Upper lobe of left lung (tissue), 6 donors: ENCODE measurements at places on chromosomes 2 and 18. TPM values are rescaled to one million over a fixed set of nuclear protein-coding genes. Genes with fewer than 3 reads are reported as not detected.

GRCh38 chr2:62423235-62423634 is 82.8 kb downstream of the TMEM17 start:
- peak; percentile 30 for DNase-seq

DNA sequence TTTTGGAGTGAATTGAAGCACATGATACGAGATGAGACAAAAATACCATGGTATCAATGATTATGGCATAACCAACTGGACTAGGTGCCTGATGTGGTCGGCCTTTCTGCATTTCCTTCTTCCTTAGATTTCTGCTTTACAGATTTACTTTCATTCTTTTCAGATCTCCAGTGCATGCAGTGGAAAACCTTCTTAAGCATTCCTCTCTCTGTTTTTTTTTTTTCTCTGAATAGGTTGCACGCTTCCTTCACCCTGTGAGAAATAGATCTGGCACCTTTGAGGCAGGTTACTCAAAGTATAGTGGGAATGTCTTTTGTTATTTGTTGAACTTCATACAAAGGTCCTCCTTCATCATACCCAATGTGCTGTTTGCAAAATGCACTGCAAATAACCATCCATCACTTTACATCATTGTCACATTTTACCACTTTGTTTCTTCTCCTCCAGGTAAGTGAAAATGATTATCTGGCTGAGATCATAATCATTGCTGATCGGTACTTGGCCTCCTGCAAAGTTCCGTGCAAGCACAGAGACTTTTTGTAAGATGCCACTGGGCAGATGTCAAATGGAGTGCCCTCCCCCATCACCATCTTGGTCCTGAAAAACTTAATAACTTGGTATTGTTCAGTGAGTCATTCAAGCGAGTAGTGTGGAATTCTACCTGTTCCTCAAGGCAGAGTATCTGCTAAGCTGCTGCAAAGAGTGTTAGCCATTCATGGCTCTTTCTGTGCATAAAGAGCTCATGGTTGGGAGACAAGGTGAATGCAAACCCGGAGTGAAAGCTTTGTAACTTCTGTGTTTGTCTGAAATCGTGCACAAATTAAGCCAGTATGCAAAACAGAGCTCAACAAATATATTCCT is 30.0 kb upstream of the KLHL14 start:
- DNase-seq: no peak

DNA sequence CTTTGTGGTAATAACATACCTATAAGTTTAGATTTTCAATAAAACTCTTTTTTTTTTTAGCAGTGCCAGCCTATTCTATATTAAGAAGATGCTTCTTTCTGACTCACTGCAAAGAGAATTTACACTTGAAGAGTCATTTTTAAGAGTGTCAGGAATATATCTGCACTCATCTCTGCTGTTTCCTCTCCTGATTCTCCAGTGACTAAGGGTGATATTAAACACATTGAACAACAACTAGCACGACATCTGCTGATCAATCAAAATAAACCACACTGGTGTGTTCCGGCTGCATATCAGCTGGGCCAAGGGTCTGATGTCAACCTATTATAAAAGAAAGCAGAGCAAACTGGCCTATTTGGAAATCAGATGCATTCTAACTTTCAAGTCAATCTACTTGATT is 15.0 kb downstream of the RAB27B start:
- no peak for DNase-seq

GRCh38 chr18:10805587-10806118 is 279.8 kb downstream of the NAPG start:
- no peak for DNase-seq

DNA sequence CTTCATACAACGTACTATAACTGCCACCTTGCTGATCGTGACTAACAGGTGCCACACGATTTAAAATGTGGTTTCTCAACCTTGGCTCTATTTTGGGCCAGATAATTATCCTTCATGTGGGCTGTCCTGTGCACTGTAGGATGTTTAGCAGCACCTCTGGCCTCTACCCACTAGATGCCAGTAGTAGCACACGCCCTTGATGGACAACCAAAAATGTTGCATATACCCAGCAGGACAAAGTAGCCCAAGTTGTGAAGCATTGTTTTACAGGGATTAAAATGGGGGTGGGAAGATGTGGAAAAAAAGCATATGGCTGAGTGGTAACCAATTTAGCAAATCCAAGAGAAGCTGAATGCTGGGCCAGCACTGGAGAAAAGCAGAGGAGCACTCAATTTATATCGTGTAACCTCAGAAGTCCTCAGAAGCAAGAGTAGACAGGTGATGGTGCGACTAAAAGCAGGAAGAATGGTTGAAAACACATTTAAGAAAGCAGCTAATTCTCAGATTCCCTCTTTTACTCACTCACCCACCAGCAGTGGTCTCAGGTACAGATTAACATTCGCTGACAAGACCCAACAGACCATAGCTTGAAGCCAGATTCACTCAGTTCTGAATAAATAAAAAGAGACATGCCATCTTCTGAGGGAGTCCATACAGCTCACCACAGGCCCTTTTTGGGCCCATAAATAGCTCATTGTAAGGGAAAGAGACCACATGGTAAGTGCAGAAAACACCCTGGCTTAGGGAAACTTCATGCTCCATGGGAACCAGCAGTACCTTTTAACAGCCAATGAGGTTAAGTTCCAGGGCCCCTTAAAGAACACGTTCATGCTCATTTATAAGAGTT is 50.6 kb downstream of the RAPH1 start:
- no peak for DNase-seq

DNA sequence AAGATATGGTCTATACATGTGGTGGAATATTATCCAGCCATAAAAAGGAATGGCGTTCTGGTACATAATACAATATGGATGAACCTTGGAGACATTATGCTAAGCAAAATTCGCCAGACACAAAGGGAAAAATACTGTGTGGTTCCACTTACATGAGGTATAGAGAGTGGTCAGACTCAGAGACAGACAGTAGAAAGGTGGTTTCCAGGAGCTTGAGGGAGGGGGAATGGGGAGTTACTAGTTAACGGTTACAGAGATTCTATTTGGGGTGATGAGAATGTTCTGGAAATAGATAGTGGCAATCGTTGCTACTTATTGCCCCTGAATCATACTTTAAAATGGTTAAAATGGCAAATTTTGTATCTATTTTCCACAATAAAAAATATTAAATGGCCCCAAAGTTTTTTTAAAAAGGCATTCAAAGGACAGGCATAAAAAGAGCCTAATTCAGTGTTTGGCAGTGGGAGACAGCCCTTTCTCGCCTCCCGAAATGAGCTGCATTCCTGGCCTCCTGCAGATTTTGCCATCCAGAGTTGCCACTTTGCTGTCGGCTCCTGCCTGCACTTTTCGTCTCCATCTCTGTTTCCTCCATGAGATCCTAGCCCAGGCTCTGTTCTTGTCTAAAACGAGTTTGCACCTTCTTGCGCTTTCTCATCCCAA is 13.5 kb downstream of the TNFRSF11A start:
- no peak for DNase-seq

DNA sequence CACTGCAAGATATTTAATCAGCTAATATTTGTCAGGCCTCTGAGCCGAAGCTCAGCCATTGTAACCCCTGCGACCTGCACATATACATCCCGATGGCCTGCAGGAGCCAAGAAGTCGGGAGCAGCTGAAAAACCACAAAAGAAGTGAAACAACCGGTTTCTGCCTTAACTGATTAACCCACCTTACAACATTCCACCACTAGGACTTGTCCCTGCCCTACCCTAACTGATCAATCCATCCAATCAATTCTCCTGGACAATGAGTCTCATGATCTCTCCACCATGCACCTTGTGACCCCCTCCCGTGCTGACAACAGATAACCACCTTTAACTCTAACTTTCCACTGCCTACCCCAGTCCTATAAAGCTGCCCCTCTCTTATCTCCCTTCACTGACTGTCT is 945.4 kb upstream of the GYPC start:
- DNase-seq: no peak

GRCh38 chr2:134466141-134466540 is 212.3 kb downstream of the MGAT5 start:
- no peak for DNase-seq

- DNase-seq: no peak
Observed at GRCh38 chr2:171365232-171365631, 68.6 kb downstream of the METTL8 start.

- DNase-seq: no peak
Observed at GRCh38 chr18:68449292-68449691, 265.6 kb downstream of the TMX3 start.

GRCh38 chr18:69978732-69979715 is 31.4 kb upstream of the CD226 start:
- DNase-seq: peak; percentile 33

DNA sequence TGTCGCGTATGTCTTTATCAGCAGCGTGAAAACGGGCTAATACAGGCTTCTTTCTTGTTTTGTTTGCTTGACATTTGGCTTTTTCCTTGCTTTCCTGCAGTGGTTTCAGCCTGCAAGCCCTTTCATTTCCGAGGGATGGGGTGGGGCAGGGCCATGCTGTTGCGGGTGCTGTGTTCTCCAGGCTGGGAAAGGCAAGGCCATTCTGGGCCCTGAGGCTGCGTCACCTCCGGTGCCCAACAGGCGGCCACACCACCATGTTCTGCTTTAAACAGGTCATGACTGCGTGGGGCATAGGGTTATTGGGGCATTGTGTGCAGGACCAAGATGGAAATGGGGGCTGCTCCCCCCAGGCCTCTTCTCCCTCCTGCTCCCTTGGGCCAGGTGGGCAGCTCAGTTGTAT is 38.6 kb upstream of the PLB1 start:
- no peak for DNase-seq

GRCh38 chr2:201949181-201949926 is 84.3 kb upstream of the FZD7 start:
- DNase-seq: no peak

GRCh38 chr2:150688016-150688415 is 200.5 kb upstream of the RND3 start:
- DNase-seq: no peak

GRCh38 chr2:95073856-95074662 is 47.5 kb downstream of the MRPS5 start:
- DNase-seq: no peak

DNA sequence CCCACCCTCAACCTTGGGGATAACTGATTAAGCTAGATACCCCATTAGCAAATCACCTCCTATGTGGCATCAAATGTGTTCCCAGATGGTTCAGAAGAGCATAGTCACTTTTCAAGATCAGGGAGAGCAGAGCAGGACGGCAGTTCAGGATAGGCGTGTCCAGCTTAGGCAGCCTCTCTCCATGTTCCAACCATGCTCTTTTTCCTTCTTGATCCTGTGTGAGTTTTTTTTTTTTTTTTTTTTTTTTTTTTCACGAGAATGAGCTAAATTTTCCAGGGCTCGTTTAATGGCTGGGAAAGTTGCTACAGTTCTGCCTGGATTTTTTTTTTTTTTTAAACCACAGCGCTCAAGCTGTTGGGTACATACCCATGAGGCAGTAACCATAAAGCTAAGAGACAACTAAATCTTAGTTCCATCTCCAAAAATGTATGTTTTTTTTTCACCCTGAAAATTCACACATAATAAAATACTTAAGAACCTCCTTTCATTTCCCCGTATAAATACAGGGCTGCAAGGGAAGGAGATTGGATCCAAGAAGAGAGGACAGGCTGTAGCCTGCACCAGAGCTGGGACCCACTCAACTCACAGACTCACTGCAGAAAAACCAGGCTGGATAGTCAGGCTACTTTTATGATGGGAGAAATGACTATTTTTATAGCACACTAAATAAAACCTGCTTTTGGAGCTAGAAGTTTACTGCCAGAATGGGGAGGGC is 244.3 kb downstream of the SETBP1 start:
- DNase-seq: no peak

DNA sequence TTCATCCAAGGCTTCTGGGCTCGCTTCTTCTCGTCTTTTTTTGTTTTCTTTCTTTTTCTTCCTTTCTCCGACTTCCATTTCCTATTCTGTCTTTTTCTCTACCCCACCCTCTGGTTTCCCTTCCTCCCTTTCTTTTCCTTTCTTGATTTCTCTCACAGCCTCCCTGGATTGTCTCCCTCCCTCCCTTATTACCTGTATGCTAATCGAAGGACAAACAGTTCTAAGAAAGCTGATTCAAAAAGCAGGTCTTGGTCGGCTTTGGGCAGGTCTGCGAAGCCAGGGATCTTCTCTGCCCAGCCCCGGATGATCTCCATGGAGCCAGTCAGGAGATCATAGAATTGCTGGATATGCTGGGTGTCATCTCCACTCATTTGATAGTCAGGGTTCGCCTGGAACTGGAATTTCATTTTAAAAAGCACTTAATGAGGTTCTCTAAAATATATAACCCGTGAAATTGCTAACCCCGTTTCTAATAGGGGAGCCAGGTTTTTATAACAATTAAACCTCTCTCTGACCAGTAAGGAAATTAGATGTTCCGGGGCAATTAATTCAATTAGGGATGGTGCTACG is 5.9 kb downstream of the NR4A2 start:
- DNase-seq: no peak

DNA sequence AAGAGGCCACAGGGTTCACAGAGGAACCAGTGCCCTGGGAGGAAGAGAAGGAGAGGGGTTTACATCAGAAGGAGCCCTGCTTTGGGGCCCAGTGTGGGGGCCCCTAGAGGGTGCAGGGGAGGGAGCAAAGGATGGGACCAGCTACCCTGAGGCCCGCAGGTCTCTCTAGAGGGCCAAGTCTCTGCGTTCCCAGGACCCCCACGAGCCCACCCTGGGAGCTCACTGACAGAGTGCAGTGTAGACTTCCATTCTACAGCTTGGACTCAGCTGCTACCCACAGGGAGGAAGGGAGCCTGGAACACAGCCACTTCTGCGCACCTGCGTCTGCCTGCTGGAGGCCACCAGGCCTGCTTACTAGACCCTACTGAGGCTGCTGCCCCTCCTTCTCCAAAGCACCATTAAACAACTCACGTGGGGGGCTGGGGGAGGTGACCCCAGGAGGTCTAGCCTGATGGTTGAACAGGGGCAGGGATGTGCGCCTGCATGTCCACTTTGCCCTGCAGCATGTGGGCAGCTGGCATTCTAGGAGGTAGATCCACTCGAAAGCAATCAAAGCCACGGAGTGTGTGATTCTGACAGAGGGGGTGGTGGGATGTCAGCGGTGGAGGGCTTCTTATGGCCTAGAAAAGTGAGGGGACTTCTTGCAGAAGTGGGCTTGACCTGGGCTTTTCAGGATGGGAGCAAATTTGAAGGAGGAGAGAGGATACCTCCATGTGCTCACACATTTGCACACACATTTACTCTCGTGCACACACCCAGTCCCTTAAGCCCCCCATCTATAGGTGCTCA is 90.2 kb downstream of the ZFP36L2 start:
- DNase-seq: no peak

LOXHD1 gene
- total RNA-seq: 0.30 TPM

LCT gene
- not detected for total RNA-seq

TCF23 gene
- total RNA-seq: not detected

FBXO36 gene
- 4.9 TPM for total RNA-seq

TANK gene
- total RNA-seq: 151 TPM

GALR1 gene
- not detected for total RNA-seq
